ENCODE measurements at places on chromosomes 6 and 20. TPM values are rescaled to one million over a fixed set of nuclear protein-coding genes. Genes with fewer than 3 reads are reported as not detected.

C20orf202 gene
- total RNA-seq = 0.09 TPM

GRCh38 chr6:33147807-33148666, 44.2 kb downstream of the COL11A2 start:
- DNase-seq = peak; percentile 81

- peak; percentile 71 for DNase-seq
Observed at GRCh38 chr6:24581084-24581669, 64.8 kb downstream of the KIAA0319 start.

DNA sequence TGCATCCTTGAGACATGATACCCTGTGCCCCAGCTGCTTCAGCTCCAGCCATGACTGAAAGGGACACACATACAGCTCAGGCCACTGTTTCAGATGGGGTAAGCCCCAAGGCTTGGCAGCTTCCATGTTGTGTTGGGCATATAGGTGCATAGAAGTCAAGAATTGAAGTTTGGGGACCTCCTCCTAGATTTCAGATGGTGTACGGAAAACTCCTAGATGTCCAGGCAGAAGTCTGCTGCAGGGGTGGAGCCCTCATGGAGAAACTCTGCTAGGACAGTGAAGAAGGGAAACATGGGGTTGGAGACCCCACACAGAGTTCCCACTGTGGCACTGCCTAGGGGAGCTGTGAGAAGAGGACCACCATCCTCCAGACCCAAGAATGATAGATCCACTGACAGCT, 1379.0 kb upstream of the MAP3K7 start:
- DNase-seq = no peak

GRCh38 chr20:32125506-32125905, 16.0 kb downstream of the TM9SF4 start:
- no peak for DNase-seq

DNA sequence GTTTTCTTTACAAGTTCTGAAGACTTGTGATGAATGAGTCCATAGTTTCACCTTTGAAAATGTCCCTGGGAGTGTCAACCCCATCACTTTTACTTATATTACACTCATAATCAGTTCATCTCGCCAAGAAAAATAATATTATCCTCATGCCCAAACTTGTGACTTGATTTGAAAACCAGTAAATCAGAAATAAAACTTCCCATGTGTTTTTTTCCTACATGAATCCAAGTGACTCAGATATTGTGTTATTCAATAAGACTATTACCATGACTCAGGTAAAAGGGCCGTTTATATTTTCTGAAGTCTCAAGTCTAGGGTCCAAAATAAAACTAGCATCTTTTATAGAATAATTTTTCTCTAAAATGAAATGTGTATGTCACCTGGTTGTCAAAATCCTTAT, 15.8 kb upstream of the CYP24A1 start:
- DNase-seq = no peak

SLC35D3 gene
- total RNA-seq = not detected

DNA sequence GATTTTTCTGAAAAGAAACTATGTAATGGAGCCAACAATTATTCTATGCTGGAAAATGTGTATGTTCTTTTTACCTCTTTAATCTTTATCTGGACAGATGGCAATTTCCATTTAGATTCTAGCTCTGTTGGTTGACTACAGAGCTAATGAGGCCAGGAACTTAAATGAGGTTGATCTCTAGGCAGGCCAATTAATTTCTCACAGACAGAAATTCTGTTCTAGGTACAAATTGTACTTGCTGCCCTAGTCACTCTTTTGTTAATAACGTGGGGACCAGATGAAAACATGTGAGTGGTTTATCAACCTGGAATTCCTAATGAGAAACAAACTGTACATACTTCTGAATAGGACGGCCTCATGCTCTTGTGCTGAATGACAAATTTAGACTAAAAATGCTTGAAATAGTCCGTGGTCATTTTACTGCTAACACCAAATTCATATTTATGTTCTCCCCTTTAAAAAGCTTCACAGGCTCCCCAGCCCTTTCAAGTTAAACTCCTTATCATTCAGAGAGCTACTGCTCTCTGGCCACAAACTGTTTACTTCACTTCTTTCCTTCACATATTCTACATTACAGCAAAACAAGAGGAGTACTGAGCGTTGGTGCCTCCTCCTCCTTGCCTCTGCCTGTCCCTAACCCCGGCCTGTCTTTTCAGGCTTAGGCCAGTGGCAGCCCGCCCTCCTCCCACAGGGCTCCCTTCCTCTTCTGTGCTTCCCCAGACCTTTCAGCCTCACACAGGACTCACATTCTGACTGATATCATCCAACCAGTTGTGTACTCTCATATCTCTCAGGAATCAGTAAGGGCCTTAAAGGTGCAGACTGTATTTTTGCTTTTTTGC, 41.4 kb downstream of the DTNBP1 start:
- peak; percentile 8 for DNase-seq

DNA sequence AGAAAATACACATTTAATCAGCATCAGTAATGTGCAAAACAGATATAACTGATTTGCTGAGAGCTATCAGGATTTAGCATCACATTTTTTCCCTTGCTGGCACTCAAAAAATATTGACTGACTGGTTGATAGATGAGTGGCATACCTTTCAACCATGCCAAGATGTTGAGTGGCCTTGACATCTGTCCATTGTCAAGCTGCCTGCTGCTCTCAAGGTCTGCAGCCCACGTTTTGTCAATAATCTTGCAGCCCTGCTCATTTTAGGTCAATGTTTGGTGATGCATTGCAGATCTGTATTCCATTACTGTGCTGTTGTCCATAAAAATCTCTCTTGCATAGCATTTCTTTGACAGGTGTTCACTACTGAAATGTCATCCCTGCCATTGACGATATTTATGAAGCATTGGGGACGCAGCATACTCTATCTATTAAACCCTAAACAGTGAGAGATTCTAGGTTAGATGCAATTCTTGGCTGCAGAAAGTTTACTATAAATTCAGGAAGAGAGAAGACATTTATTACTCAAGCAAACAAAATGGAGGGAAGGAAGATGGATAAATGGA, 111.6 kb downstream of the BFSP1 start:
- no peak for DNase-seq

CLDN20 gene
- not detected for total RNA-seq

EMILIN3 gene
- not detected for total RNA-seq

DNA sequence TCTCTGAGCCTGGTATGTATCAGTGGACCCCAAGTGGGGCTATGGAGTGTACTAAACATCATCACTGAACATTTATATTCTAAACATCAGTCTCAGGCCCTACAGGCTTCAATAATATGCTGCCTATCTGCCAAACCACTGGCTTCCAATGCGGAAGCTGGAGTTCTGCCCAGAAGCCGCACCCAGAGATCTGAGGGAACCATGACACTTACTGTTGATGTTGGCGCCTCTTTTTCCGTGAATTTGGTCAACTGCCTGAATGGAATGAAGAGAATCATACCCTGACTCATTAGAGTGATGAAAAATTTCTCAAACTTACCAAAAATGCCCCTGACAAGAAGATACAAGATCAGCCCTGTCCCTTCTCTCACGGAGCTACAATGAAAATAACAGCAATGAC, 66.2 kb downstream of the SLC22A23 start:
- DNase-seq = peak; percentile 99

UTRN gene
- 281 TPM for total RNA-seq

TMEM14A gene
- total RNA-seq = 16.3 TPM

- DNase-seq = peak; percentile 76
Observed at GRCh38 chr20:49484180-49485140, 2.0 kb upstream of the KCNB1 start.

DNA sequence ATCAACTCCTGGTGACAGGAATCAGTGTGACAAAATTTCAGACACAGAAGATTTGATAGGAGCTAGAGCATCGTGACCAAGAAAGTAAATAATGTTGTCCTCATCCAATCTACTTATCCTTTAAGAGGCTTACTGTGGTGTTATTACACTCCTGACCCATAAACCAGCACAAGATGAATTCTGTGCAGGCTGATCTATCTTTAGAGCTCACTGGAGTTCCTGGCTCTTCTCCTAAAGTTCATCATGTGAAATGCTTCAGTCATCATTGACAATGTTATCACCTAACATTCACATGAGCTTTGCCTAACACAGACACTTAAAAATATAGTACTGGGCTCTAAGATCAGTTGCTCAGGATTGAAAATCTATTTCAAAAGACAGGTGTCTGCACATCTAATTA, 271.0 kb upstream of the HSF2 start:
- no peak for DNase-seq

MYBL2 gene
- total RNA-seq = 1.6 TPM

- peak; percentile 89 for DNase-seq
Observed at GRCh38 chr20:54212226-54212625, 4.3 kb downstream of the PFDN4 start.

NINL gene
- total RNA-seq = 31.0 TPM

APOBEC2 gene
- total RNA-seq = 0.16 TPM

DNA sequence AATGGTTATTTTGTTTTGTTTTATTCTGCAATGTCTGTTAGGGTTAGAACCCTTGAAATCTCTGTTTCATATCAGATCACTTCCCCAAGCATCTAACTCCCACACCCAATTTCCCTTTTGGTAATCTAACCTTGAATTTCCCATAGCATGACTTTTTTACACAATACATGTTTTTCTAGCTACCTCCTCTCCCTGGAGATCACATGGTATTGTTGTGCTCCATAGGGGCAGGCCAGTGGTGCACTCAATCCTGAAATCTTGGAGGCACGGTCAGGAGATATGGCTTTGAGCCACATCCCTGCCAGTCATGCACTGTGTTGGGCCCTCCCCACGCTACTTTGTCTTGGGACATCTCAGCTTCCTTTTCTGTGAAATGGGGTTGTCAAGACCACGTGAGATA, 36.7 kb upstream of the NNAT start:
- no peak for DNase-seq

GRCh38 chr6:42335896-42336295, 115.8 kb downstream of the TRERF1 start:
- DNase-seq = no peak

NKX2-4 gene
- total RNA-seq = not detected

DNA sequence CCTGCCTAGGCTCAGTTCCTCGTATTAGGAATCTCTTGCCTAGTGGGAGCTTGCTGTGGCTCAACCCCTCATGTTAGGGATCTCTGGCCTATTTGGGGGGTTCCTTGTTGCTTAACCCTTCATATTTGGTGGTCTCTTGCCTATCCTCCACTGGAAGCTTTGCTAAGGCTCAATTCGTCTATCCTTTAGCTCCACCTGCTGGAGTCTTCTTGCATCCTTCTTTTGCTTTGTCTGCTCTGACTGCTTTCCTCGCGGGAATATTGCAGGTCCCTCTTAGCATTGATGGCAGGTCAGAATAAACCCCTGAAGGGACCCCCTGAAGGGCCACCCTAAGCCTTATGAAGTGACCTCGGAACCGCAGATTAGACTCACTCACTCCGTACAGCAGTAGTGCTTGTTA, 203.0 kb upstream of the TBX18 start:
- peak; percentile 65 for DNase-seq

GRCh38 chr6:38413102-38413800, 226.5 kb downstream of the BTBD9 start:
- DNase-seq = no peak

GRCh38 chr20:58987790-58988564, 6.9 kb downstream of the NELFCD start:
- DNase-seq = no peak

DNA sequence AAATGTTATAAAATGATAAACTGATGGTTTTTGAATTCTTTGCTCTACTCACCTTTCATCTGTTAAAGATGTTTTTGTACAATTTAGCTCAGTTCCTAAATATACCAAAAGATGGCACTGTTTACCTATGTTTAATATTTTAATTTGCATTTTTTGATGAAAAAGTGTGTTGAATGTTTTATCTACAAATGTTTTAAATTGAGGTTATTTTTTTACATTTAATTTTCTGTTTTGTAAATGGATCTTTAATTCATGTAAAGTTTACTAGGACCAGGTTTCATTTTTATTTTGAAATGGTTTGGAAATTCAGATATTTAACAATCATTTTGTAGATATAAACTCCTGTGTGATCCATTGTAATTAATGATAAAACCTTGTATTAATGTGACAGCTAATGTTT, 30.0 kb downstream of the CDKAL1 start:
- DNase-seq = peak; percentile 66

DNA sequence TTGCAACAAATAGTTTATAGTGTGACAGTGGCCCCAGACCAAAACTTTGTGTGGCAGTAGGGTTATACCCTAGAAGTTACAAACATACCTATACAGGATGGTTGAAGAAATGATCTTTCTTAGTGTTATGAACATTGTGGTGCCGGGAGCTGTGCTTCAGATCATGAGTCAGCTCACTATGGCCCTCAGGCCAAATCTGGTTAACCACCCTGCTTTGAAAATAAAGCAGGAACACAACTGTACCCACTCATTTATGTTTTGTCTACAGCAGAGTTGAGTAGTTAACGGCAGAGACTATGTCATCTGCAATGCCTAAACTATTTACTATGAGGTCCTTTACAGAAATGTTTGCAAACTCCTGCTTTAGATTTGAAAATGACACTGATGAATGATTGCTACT, 24.3 kb downstream of the AKAP7 start:
- DNase-seq = peak; percentile 51

EPPIN gene
- not detected for total RNA-seq

DNA sequence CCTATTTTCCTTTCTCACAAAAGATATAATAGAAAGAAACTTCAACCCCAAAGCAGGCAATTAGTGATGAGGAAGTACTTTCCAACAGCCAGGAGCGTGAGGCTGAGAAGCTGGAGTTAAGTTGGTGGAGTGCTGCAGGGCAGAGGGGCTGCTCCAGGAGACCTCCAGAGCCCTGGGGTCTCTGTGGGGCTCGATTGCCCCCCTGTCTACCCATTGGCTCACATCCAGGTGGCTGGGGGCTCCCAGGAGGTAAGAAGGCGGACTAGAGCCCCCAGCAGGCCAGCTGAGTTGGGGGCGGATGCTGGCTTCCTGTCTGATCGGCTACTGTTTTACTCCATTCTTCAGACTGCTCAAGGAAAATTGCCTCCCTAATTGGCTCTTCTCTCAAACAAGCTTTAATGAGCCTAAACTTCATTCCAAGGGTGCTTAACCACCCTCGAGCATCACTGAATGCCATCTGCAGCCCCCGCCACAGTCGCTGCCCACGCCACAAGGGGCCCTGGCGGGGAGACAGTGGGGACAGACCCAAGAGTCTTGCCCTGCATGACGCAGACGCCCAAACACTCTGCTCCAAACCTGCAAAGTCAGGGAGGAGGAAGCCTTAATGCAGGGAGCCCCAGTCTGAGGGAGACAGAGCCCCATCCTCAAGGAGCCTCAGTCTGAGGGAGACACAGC, 78.6 kb downstream of the MDGA1 start:
- DNase-seq = no peak

DNA sequence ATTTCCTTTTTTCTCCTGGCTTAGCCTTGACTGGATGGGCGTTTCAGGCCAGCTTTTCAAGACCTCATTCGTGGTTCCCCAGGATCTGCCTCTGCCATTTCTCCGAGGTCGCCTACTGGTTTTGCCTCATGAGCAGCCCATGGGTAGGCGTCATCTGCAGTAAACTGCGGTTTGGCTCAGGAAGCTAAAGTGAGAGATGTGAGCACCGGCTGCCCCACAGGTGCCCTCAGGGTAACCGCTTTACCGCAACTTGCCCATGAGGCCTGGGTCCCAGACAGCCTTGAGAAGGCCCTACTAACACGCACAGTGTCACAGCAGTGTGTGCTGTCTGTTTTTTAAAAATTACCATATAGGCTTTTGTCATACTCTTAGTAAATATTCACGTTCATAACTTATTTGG, 53.4 kb upstream of the TBXT start:
- no peak for DNase-seq
